ENCODE measurements at places on chromosomes 4 and X.

DNA sequence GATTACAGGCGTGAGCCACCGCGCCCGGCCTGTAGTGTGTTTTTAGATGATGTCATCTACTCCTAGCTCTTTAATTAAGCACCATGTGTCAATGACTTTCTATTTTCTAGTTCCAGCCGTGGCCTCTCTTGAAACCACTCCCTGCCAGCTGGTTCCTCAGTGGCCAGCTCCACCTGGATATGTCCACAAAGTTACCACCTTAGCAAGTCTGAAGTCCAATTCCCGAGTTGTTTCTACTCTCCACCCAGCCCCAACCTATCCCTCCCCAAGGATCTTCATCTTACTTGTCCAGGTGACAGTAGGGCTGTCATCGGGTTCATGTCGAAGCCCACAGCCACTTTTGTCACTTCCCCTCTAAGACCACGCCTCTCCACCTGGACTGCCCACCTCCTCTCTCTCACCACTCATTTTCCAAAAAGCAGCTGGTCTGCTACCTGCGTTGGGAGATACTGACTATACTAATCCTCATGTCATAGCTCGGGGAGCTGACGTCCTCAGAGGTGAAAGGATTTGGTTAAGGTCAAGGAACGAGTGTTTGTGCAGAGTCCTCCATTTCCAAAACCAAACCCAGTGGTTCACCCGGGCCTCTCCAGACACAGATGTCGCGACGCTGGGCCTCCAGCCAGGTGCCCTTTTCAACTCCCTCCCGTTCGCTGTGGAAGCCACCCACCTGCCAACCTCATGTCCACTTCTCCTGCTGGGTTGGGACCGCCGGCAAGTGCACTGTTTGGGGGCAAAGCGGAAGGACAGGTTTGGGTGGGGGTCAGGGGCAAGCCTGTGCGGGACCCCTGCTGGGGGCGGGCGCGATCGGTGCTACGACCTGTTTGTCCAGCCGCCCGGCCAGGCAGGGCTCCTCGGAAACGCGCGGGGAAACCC is 704 bp downstream of the FAM3A start:
- no peak for DNase-seq

DNA sequence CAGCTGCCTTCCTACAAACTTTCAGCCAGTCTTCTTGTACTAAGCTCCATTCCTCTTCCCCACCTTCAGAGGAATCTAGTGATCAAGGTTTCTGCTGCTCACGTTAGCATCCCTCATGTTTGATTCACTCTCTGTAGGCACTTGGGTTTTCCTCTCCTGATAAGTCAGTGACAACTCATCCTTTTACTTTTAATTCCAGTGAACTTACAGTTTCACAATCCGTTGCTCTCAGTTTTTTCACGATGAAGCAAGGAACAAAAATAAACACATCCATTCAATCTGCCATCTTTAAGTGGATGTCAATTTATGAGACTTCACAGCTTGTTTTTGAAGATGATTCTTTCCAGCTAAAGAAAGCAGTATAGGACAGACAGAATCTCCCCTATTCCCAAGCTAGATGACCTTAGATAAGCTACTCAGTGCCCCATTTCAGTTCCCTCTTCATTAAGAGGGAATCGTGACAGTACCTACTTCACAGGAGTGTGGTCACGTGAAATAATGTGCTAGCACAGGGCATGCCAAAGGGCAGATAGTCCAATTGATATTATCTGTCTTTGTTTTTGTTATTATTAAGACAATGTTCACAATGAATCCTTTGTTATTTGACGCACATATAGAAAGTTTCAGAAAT is 234.3 kb downstream of the PALLD start:
- no peak for DNase-seq

DNA sequence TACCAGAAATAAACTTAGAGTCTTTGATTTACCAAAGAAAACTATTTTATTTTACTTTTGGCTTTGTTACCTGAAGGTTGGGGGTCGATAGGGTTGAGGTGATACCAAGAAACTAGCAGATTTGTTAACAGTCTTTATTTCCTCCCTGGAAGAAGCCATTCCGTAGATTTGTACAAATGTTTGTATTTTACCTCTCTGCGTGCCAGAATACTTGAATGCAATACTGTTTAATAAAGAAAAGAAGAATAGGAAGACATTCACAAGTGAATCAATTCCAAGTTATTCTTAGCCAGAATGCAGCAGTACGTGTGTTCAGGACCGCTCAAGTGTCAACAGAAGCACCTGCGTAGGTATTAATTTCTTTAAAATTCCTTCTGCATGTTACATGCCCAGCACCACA is 260.3 kb upstream of the TENM3 start:
- DNase-seq: no peak

- no peak for DNase-seq
Observed at GRCh38 chrX:39900777-39901170, 197.0 kb downstream of the BCOR start.

GRCh38 chr4:80948141-80948540 is 82.4 kb upstream of the BMP3 start:
- DNase-seq: no peak

- DNase-seq: no peak
Observed at GRCh38 chr4:19700992-19701391, 550.7 kb upstream of the SLIT2 start.

DNA sequence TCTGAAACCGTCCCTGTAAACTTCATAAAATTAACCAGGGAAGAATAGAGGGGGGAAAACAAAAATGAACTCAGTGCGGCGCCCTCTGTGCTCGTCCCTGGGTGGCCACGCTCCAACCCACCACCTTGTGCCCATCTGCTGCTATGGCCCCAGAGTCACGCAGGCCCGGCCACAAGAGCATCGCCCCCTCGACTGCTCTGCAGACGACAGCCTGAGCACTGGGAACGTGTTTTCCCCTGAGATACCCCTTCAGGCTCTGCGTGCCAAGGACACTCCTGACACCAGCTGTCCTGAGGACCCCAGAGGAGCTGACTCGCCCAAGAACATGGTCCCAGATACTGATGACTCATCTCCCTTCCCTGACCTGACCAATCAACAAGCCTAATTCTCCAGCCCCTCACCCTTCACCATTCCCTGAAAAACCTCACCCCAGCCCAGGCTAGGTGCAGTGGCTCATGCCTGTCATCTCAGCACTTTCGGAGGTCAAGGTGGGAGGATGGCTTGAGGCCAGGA is 64.1 kb upstream of the GPR78 start:
- DNase-seq: no peak

GRCh38 chrX:132612821-132613564 is 124.2 kb upstream of the MBNL3 start:
- peak; percentile 12 for DNase-seq

DNA sequence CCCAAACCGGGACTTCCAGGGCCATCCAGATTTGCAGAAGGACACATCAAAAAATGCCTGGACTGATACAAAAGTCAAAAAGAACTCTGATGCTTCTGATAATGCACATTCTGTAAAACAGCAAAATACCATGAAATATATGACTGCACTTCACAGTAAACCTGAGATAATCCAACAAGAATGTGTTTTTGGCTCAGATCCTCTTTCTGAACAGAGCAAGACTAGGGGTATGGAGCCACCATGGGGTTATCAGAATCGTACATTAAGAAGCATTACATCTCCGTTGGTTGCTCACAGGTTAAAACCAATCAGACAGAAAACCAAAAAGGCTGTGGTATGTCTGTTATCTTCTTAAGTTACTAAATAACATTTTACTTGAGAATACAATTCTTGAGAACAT is 9.2 kb downstream of the PLK4 start:
- no peak for DNase-seq

DNA sequence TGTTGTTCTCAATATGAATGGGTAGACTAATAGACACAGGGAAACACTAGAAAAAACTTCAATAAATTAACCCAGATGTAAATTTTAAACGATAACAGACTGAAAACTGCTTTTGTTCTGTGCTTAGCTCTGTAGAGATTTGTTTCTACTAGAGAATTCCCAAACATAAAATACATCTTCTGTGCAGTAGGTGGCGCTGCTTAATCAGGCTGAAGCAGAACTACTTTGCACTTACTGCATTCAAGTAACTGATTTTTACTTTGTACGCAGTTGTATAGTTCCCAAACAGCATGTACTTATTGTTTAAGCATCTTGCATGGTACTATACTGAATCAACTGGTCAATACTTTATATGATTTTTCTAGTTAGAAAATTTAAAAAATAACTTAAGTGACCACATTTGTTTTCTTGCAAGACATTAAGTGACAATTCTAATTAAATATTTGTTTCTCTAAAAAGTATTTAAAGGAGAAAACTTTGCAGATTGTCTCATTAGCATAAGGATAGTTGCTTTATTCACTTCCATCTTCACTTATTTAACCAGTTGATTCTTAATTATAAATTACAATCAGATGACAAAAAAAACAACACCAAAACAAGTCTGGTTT is 490.6 kb downstream of the IL15 start:
- DNase-seq: peak; percentile 67

GRCh38 chr4:136012220-136012619 is 1520.1 kb downstream of the PCDH18 start:
- DNase-seq: no peak

DNA sequence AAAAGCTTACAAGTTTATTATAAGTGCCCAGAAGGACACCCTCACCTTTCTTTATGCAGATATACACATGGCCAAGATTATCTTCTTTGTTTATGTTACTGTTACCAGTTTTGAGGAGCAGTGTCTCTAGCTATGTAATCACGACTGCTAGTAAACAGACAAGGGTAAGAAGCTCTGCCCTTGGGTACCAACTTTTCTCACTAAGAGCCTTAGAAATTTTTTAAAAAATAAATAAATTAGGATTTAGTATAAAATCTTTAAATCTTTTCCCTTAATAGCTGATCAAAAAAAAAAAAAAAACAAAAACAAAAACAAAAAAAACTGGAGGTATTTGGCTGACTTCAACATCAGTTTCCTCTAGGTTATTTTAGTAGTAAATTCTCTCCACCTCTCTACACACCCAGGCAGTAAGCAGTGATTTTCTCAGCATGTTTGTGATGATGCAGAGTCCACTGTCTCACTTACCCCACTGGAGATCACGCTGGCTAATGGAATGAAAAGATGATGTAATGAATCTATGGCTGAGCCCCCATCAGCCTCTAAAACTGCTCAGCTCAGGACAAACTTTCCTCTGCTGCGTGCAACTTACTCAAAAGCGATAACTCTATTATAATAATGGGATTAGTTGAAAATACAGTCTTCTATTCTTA is 125.9 kb downstream of the FRYL start:
- DNase-seq: no peak

Measured in stimulated activated CD4-positive, alpha-beta T cell treated with anti-CD3 and anti-CD28 coated beads, Interleukin-1b, Interleukin-23, amount 100 ng/mL, for 4 hours (primary cell).